ENCODE measurements at places on chromosomes 7 and 10.

DNA sequence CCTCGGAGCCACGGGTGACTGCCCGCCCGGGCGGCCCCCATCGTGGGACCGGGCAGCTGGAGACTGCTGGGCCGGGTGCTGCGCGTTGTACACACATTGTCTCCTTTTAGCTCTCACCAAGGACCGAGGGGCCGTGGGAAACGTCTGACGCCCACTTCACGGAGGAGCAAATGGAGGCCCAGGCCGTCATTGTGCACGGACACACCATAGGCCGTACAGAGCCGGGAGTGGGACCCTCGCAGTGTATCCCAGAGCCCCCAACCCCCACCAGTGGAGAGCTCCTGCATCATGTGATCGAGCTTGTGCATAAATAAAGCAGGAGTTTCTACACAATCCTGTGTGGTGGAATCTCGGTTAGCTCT, 722 bp downstream of the DENND10 start:
- no peak for DNase-seq

GRCh38 chr10:26227786-26228185, 11.2 kb downstream of the GAD2 start:
- no peak for DNase-seq

- DNase-seq: no peak
Measured at GRCh38 chr10:27838361-27838760, 92.7 kb upstream of the MKX start.

- DNase-seq: no peak
Measured at GRCh38 chr10:23381298-23382040, 36.9 kb upstream of the C10orf67 start.

GRCh38 chr7:92691578-92691977, 101.4 kb upstream of the FAM133B start:
- no peak for DNase-seq

DNA sequence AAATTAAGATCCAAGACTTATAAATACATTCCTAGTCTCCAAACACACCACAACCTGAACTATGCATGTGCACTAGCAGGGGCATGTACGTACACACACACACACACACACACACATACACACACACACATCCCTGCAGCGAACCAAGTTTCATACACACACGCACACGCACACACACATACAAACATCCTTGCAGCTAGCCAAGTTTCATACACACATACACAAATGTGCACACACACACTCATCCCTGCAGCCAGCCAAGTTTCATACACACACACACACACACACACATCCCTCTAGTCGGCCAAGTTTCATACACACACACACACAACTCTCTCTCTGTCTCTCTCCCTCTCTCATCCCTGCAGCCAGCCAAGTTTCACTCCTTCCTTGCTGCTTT, 82.7 kb upstream of the WIPF3 start:
- no peak for DNase-seq

GRCh38 chr10:128643658-128644057, 517.4 kb upstream of the MKI67 start:
- no peak for DNase-seq

GRCh38 chr10:68171539-68172080, 60.3 kb downstream of the ATOH7 start:
- DNase-seq: no peak
